ENCODE measurements at places on chromosomes 7 and 10.

DNA sequence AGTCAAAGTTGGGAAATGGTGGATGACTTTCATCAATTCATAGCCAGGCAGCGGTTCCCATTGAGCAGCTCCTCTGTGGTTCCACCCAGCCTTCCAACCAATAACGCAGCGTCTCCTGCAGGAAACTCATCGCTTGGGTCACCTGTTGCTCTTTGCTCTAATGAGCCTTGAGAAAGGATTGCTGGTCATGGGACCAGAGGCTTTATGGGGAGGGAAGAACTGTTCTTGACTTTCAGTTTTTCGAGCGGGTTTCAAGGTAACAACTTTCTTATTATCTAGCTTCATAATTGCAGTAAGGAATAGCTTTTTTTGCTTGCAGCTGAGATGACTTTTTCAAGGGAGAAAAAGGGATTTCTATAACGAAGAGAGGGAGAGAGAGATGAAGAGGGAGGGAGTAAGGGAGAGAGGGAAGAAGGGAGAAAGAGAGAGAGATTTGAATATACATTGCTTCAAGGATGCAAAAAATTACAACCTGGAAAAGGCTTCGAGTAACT is 405 bp upstream of the ENTPD1 start:
- peak; percentile 52 for DNase-seq

DNA sequence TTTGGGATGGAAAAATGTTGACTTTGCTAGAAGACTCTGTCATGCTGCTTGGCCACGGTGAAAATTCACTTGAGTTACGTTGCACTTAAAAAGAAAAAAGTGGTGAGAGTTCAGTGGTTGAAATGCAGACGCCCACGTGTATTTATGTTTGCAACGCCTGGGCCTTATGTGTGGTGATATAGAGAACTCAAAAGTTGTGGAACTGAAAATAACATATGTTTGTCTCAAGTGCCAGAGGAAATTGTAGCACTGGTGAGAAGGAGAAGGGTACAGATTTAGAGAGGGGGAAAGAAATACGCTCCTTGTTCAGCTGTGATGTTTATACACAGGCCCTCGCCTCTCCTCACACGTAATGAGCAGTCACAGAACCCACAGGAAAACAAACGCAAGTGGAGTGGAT is 73.6 kb downstream of the EMX2 start:
- DNase-seq, result no peak

- no peak for DNase-seq
Measured at GRCh38 chr10:102752934-102753664, 9.4 kb downstream of the WBP1L start.

DNA sequence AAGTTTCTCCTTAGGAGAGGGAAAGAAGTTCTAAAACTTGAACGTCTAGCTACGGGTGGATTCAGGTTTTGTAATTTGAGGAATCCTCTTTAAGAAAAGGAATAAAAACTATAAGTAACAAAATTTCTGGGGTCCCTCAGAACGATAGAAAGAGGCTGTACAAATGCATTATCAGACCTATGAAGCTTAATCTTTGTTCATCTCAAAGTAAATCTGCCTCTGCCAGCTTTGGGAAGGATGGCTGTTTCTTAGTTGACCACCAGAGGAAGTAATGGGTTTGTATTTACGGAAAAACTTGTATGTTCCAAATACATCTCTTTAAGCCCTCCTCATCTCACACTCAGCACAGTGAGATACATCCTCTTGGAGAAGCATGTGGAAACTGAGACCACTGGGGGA is 864 bp downstream of the PSTK start:
- no peak for DNase-seq

- no peak for DNase-seq
Measured at GRCh38 chr10:111873621-111874135, 309.9 kb downstream of the GPAM start.
